ENCODE measurements at places on chromosomes 11 and 22. TPM values are rescaled to one million over a fixed set of nuclear protein-coding genes. Genes with fewer than 3 reads are reported as not detected.

DNA sequence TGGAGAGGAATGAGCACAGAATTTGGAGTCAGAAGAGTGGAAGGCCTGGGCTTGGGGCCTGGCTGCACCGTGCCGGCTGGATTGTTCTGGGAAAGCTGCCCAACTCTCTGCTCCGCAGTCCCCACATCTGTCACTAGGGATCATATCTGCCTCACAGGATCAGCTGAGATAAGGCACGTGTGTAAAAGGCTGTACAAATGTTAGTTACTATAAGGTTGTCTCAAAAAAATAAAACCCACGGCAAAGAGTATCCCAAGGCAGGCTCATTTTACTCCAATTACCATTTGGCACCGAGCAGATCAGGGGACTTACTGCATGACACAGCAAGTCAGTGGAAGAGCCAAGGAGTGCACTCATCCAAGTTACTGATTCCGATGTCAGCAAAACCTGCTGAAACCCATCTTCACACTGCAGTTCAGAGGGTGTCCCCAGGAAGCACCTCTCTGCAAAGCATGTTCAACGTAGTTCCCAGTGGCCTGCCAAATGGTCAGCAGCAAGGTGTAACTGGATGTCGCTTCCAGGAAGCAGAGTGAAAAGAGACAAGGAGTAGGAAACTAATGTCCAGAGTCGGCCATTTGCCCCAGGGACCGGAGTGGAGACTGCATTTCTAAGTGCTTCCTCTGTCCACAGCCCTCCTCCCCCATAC, 18.1 kb upstream of the MRTFA start:
- H3K27me3 ChIP-seq, result no peaks in the 10 kb centered on the region
- H3K4me1 ChIP-seq, result peaks cover 20% of the 10 kb centered on the region
- no peak for DNase-seq
- no peak overlapping the region for H3K27ac ChIP-seq

GRCh38 chr11:117424781-117425180, 97.1 kb downstream of the CEP164 start:
- no peak overlapping the region for H3K27ac ChIP-seq
- H3K4me1 ChIP-seq, result no peaks in the 10 kb centered on the region
- H3K36me3 ChIP-seq, result no peaks in the 10 kb centered on the region
- H3K27me3 ChIP-seq, result peaks cover 3% of the 10 kb centered on the region

- no peak overlapping the region for H3K4me3 ChIP-seq
- peaks cover 15% of the 10 kb centered on the region for H3K27me3 ChIP-seq
- no peaks in the 10 kb centered on the region for H3K4me1 ChIP-seq
- H3K36me3 ChIP-seq, result peaks cover 2% of the 10 kb centered on the region
Observed at GRCh38 chr11:72513411-72513810, 79.1 kb upstream of the CLPB start.

- no peak for DNase-seq
- peaks cover 3% of the 10 kb centered on the region for H3K27me3 ChIP-seq
- no peaks in the 10 kb centered on the region for H3K36me3 ChIP-seq
- H3K4me1 ChIP-seq, result no peaks in the 10 kb centered on the region
- no peak overlapping the region for H3K4me3 ChIP-seq
Observed at GRCh38 chr11:61539831-61540357, 31.3 kb downstream of the LRRC10B start.

- no peak for DNase-seq
- no peaks in the 10 kb centered on the region for H3K4me1 ChIP-seq
- H3K27me3 ChIP-seq, result peaks cover 5% of the 10 kb centered on the region
- no peaks in the 10 kb centered on the region for H3K36me3 ChIP-seq
Observed at GRCh38 chr11:34830648-34831047, 85.5 kb downstream of the APIP start.

GRCh38 chr11:68441466-68442230, 18.9 kb upstream of the PPP6R3 start:
- H3K4me3 ChIP-seq, result no peak overlapping the region
- H3K36me3 ChIP-seq, result no peaks in the 10 kb centered on the region
- DNase-seq, result no peak
- H3K27me3 ChIP-seq, result no peaks in the 10 kb centered on the region

Gene CAVIN3
- total RNA-seq, result 17.2 TPM

Gene E2F8
- total RNA-seq, result 28.2 TPM

All from activated T-helper 1 cell treated with anti-CD3 and anti-CD28 coated beads, Interleukin-12 subunit alpha, Interleukin-12 subunit beta, Interleukin-2, Interleukin-4 antibody, amounts not matched to agents 30 ng/mL and 10 ng/mL and 1 ng/mL, durations not matched to agents 14 hours and 24 hours and 36 hours (primary cell).